ENCODE measurements at places on chromosomes 2 and 18. TPM values are rescaled to one million over a fixed set of nuclear protein-coding genes. Genes with fewer than 3 reads are reported as not detected.

Gene SKA1
- 15.0 TPM for total RNA-seq

Gene HOXD13
- total RNA-seq: not detected

Gene KANSL1L
- total RNA-seq: 9.7 TPM

Gene MAP2
- 9.2 TPM for total RNA-seq

Gene CHRNG
- not detected for total RNA-seq

Gene OXER1
- not detected for total RNA-seq

Gene AGFG1
- 45.1 TPM for total RNA-seq
